Ovary (tissue), 10 donors: ENCODE measurements at places on chromosomes 6 and 20.
A peak's percentile ranks its signal among the peaks of the same experiment; 100 is the strongest.

GRCh38 chr6:42101186-42101657 lies 41.2 kb downstream of the C6orf132 start:
- H3K27ac ChIP-seq, result no peak overlapping the region
- H3K27me3 ChIP-seq, result no peaks in the 10 kb centered on the region
- no peak for DNase-seq
- no peaks in the 10 kb centered on the region for H3K36me3 ChIP-seq

- no peaks in the 10 kb centered on the region for H3K36me3 ChIP-seq
- no peak overlapping the region for H3K4me3 ChIP-seq
- peaks cover 2% of the 10 kb centered on the region for H3K27me3 ChIP-seq
- no peaks in the 10 kb centered on the region for H3K4me1 ChIP-seq
- H3K27ac ChIP-seq, result no peak overlapping the region
Observed at GRCh38 chr6:66986940-66987339, 1279.9 kb upstream of the EYS start.

DNA sequence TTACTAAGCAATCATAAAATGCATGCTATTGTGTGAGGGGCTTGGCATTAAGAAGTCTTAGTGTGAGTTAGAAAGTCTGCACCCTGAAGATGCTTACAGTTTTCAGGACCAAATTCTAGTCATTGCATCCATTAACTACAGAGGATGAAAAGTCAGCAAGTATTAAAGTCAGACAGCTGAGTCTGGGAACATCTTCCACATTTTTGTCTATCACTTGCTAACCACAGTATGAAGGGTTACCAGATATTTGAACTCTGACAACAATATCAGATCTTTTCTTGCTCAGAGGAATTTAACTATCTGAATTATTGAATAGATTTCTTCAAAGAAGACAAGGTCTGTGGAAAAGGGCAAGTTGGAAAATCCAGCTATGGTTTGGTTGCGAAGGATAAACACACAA lies 264.4 kb downstream of the BTBD9 start:
- no peaks in the 10 kb centered on the region for H3K36me3 ChIP-seq
- H3K27ac ChIP-seq, result no peak overlapping the region
- H3K4me1 ChIP-seq, result peaks cover 6% of the 10 kb centered on the region
- no peak for DNase-seq
- no peaks in the 10 kb centered on the region for H3K27me3 ChIP-seq
- H3K4me3 ChIP-seq, result no peak overlapping the region

GRCh38 chr20:47304287-47304686 lies 52.2 kb downstream of the ZMYND8 start:
- H3K4me1 ChIP-seq, result peaks cover 10% of the 10 kb centered on the region
- no peak for DNase-seq
- H3K4me3 ChIP-seq, result no peak overlapping the region

DNA sequence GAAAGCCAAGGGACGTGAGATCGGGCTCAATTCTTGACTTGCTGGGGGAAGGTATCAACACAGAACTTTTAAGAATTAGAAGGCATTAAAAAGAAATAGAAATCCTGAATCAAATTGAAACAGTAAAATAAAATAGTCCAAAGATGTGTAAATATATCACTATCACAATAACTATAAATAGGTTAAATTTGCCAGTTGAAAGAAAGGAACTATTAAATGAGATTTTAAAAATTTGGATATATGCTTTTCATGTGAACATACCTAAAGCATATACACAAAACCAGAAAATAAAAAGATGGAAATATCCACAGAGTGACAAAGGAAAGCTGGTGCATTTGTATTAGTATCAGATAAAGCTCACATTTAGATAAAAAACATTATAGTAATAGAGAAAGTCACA lies 152.4 kb upstream of the ESR1 start:
- H3K4me3 ChIP-seq, result no peak overlapping the region
- H3K36me3 ChIP-seq, result no peaks in the 10 kb centered on the region
- H3K27ac ChIP-seq, result no peak overlapping the region
- H3K4me1 ChIP-seq, result peaks cover 2% of the 10 kb centered on the region
- DNase-seq, result no peak

- no peak overlapping the region for H3K27ac ChIP-seq
- DNase-seq, result no peak
- no peaks in the 10 kb centered on the region for H3K4me1 ChIP-seq
- no peak overlapping the region for H3K4me3 ChIP-seq
- no peaks in the 10 kb centered on the region for H3K36me3 ChIP-seq
Observed at GRCh38 chr6:31379850-31380249, 22.9 kb upstream of the HLA-B start.

GRCh38 chr6:138026342-138026741 lies 80.9 kb downstream of the PERP start:
- no peak for DNase-seq
- H3K27me3 ChIP-seq, result no peaks in the 10 kb centered on the region
- no peaks in the 10 kb centered on the region for H3K4me1 ChIP-seq
- no peaks in the 10 kb centered on the region for H3K36me3 ChIP-seq

DNA sequence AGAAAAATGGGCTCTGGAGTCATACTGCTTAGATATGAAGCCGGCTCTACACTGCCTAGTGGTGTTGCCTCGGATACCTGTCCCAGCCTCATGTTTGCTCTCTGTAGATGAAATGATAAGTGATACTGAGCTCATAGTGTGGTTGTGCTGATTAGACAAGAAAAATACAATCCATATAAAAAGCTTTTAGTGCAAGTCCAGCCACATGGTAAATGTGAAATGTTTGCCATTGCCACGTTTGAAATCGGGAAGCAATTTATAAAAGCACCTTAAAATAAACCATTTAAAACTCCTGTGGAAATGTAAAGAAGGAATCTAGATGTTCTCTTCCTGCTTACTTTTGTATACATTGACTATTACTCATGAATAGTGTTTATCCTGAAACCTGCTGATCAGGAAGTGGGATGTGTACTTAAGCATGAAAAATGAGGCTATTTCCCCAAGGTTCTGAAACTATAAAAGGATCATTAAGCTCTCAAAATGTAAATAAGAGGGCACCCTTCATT lies 13.1 kb upstream of the PBOV1 start:
- H3K4me1 ChIP-seq, result no peaks in the 10 kb centered on the region
- H3K27ac ChIP-seq, result no peak overlapping the region
- H3K27me3 ChIP-seq, result no peaks in the 10 kb centered on the region
- no peaks in the 10 kb centered on the region for H3K36me3 ChIP-seq
- H3K4me3 ChIP-seq, result no peak overlapping the region
- DNase-seq, result no peak

- H3K4me1 ChIP-seq, result no peaks in the 10 kb centered on the region
- H3K27me3 ChIP-seq, result no peaks in the 10 kb centered on the region
- DNase-seq, result no peak
- no peaks in the 10 kb centered on the region for H3K36me3 ChIP-seq
- no peak overlapping the region for H3K4me3 ChIP-seq
Observed at GRCh38 chr20:48781634-48782033, 46.2 kb downstream of the PREX1 start.

DNA sequence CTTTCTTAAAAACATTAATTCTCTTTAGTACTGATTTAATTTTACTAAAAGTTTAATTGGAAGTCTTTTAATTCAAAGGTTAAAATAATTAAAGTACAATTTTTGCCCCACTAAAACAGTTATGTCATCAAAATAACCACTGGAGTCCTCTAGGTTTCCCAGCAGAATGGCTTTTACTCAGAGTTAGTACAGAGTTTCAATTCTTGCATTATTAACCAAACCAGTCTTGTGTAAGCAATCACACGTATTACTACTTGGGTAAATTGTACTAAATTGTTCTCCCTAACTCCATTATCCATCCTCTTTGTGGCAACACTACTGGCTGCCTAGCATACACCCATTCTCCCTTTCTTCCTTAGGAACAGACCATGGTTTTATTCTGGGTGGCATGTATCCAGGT lies 36.9 kb downstream of the CDK19 start:
- peaks cover 1% of the 10 kb centered on the region for H3K4me1 ChIP-seq
- no peaks in the 10 kb centered on the region for H3K27me3 ChIP-seq
- no peak overlapping the region for H3K4me3 ChIP-seq
- H3K36me3 ChIP-seq, result no peaks in the 10 kb centered on the region
- no peak overlapping the region for H3K27ac ChIP-seq
- DNase-seq, result no peak

- no peak overlapping the region for H3K4me3 ChIP-seq
- H3K4me1 ChIP-seq, result peaks cover 3% of the 10 kb centered on the region
- no peak for DNase-seq
- H3K36me3 ChIP-seq, result no peaks in the 10 kb centered on the region
- H3K27me3 ChIP-seq, result no peaks in the 10 kb centered on the region
Observed at GRCh38 chr20:37905671-37906613, 3.0 kb downstream of the VSTM2L start.

DNA sequence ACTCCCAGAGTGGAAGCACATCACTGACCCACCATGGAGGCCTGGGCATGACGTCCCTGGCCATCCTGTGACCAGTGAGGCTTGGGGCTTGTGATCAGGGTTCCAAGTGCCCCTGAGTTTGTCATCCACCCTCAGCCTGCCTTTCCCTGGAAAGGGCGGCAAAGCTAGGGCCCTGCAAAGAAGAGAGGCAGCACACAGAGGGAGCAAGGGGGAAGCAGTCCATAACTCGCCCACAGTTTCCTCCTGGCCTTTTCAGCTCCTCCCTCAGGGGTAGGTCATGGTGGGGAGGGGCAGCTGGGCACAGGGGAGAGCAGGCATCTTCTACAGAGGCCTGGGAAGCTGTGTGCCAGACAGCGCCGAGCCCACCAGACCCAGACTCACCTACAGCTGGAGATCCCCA lies at the start of gene NCR2:
NCR2 (plus strand) TSS at position 313 of the 400 bp plus-strand sequence. CDS start 269 bp downstream, outside the sequence.
- no peak within 1 kb of the TSS for H3K4me3 ChIP-seq
- no peaks in the 10 kb centered on the region for H3K4me1 ChIP-seq
- no peak for DNase-seq
- H3K27me3 ChIP-seq, result no peaks in the 10 kb centered on the region

DNA sequence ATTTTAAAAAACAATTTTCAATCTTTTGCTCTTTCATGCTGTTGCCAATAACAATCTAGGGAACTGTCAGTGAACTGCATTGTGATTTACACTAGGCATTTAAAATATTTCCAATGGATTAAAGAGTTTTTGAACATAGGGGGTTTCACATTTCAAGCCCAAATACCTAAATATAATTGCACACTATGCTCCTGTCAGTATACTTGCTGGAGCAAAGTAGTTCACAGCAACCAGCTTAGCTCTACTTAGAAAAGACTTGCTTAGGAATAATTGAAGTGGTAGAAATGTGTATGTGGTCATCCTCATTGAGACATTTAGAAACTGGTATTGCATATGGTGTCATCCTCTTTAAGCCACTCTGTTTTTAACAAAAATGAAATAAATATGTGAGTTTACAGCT lies 41.7 kb upstream of the REV3L start:
- H3K27ac ChIP-seq, result peak overlapping the region; percentile 23
- no peak overlapping the region for H3K4me3 ChIP-seq
- H3K4me1 ChIP-seq, result peaks cover 3% of the 10 kb centered on the region
- H3K27me3 ChIP-seq, result no peaks in the 10 kb centered on the region

- H3K27ac ChIP-seq, result no peak overlapping the region
- no peaks in the 10 kb centered on the region for H3K27me3 ChIP-seq
- no peaks in the 10 kb centered on the region for H3K36me3 ChIP-seq
Observed at GRCh38 chr20:37233548-37234253, 27.9 kb downstream of the GHRH start.

GRCh38 chr20:13610184-13610583 lies 28.5 kb downstream of the TASP1 start:
- no peak for DNase-seq
- H3K36me3 ChIP-seq, result no peaks in the 10 kb centered on the region
- no peaks in the 10 kb centered on the region for H3K27me3 ChIP-seq
- no peak overlapping the region for H3K4me3 ChIP-seq
- H3K27ac ChIP-seq, result no peak overlapping the region

DNA sequence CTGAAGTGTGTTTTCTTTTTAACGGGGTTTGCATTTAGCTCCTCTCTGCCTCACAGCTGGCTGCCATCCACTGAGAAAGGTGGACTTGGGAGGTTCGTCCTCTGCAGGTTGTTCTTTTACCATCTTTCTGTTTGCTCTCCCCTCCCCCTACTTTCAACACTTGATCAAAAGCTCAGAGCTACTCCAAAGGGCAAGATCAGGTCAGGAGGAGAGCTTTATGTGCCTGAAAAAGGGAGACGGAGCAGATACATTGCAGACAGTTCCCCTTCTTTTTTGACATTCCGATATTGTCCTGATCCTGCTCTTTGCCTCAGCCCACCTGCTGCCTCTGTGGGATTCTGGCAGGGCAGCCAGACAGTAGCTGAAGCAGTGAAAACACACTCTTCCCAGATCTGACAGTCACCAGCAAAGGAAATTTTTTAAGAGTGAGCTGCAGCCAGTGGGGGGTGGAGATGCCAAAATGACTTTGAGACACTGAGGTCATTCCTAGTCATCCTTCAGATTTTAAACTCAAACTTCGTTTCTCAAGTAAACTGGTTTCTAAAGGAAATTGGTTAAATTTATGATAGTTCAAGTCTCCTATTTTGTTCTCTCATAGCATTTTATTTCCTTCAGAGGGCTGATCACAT lies 26.5 kb downstream of the SMLR1 start:
- no peak overlapping the region for H3K27ac ChIP-seq
- no peaks in the 10 kb centered on the region for H3K36me3 ChIP-seq
- H3K27me3 ChIP-seq, result peaks cover 3% of the 10 kb centered on the region
- H3K4me3 ChIP-seq, result no peak overlapping the region

GRCh38 chr6:132235596-132236280 lies 165.5 kb downstream of the MOXD1 start:
- no peak overlapping the region for H3K27ac ChIP-seq
- no peaks in the 10 kb centered on the region for H3K36me3 ChIP-seq
- DNase-seq, result no peak
- no peaks in the 10 kb centered on the region for H3K4me1 ChIP-seq
- no peaks in the 10 kb centered on the region for H3K27me3 ChIP-seq
- no peak overlapping the region for H3K4me3 ChIP-seq

DNA sequence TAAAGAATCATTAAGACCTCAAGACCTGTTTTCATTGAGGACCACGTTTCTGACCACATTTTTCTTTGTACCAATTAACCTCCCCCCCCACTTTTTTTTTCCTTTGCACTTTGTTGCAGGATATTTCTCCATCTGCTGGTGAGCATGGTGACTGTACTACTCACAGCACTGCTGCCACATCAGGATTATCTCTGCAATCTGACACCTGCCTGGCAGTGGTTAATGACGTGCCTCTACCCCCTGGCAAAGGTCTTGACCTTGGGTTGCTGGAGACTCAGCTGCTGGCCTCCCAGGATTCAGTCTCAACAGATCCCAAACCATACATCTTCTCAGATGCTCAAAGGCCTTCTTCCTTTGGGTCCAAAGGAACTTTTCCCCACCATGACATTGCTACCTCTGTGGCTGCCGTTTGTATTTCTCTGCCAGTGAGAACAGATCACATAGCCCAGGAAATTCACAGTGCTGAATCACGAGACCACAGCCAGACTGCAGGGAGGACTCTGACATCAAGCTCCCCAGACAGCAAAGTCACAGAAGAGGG lies 46.6 kb upstream of the EDN3 start:
- H3K36me3 ChIP-seq, result no peaks in the 10 kb centered on the region
- DNase-seq, result no peak
- H3K4me3 ChIP-seq, result no peak overlapping the region
- no peaks in the 10 kb centered on the region for H3K27me3 ChIP-seq

DNA sequence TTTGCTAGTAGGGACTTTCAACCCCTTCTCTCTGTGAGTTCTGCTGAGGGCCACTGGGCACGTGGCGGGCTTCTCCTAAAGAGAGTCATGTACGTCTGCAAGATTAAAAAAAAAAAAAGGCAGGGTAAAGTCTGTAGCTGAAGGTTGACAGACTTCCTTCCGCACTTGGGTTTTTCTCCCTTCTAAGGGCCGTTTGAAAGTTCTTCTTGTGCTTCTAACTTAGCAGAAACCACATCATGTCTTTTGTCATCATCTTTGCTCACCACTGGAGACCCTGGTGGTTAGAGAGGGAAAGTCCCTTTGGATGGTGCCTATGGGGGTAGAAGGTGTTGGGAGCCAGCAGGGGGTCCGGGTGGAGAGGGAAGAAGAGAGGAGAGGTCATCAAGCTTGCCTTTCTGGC lies 31.4 kb downstream of the PRDM1 start:
- H3K4me3 ChIP-seq, result no peak overlapping the region
- H3K36me3 ChIP-seq, result no peaks in the 10 kb centered on the region
- DNase-seq, result no peak
